ENCODE measurements at places on chromosomes 6 and 20. TPM values are rescaled to one million over a fixed set of nuclear protein-coding genes. Genes with fewer than 3 reads are reported as not detected.

DNA sequence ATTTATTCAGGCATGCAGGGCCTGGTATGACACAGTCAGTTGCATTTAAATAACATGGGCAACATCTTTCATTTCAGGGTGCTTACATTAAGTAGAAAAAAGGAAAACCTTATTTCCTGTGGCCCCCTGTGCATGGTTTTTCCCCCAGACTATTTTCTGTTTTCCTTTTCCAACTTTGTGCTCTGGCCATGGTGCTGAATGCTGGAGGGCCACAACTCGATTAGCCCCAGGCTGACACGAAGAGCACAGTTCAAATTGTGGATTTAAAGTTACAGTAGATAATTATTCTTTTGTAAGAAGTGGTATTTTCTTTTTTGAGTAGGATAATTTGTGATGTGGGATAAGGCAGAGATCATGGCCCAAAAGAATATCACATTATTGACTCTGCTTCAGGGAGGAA is 332.0 kb downstream of the HAO1 start:
- no peak for DNase-seq

GRCh38 chr6:72245565-72245964 is 359.2 kb downstream of the RIMS1 start:
- no peak for DNase-seq

DNA sequence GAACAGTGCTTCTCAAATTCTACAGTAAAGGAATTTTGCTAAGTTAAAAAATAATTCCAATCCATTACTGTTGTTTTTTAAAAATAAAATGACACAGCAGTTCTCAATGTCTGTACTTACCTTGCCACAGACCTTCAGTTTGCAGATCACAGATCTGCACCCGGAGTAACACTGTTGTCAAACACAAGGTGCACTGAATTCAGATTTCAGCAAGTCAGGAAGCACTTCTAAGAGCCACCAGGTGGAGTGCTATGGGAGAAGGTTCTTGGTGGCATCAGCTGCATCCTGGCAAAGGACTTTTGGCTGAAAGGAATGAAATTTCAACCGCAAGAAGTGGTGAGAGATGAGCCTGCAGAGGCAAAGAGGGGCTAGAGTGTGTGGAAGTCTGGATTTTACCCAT is 17.4 kb downstream of the RSPH4A start:
- DNase-seq: no peak

DNA sequence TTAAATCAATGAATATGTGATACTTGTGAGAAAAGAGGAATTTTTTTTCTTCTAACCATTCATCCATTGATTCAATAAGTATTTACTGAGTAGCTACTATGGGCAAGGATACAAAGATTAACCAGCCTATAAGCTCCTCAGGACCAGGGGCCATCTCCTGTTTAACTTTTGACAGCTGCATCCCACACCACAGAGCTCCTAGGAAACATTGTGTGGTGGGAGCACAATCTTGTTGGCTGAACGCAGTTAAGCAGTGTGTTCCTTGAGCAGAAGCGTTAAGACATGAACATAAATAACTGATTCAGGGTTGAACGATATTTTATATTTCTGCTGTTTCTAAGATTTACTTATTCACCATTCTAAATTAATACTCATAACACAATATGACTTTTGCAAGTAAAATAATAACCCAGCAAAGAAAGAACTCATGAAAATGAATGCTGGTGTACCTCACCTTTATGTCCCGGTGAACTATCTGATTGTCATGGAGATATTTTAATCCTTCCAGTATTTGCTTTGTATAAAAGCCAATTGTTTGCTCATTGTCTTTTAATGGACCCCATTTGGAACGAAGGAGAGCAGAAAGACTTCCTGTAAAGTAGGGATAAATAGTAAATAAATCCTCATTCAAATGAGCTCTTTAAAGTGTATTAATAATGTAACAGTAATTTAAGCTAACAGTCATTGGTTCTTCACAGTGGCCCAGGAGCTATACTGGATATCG is 62.6 kb upstream of the MAP7 start:
- DNase-seq: no peak

- no peak for DNase-seq
Observed at GRCh38 chr6:92377137-92377536, 1042.2 kb downstream of the EPHA7 start.

GRCh38 chr20:35680452-35681183 is 15.9 kb upstream of the CPNE1 start:
- no peak for DNase-seq

Gene TCFL5
- 7.8 TPM for total RNA-seq

Gene MEP1A
- total RNA-seq: not detected

Gene FNDC11
- total RNA-seq: not detected

Gene RIPOR2
- total RNA-seq: 11.2 TPM
